ENCODE measurements at places on chromosomes 7 and 10.

- no peak for DNase-seq
These were observed 3.8 kb downstream of the NKX2-3 start for GRCh38 chr10:99536338-99537085.

- peak; percentile 54 for DNase-seq
These were observed 149.5 kb downstream of the ARID5B start for GRCh38 chr10:62050893-62051433.

DNA sequence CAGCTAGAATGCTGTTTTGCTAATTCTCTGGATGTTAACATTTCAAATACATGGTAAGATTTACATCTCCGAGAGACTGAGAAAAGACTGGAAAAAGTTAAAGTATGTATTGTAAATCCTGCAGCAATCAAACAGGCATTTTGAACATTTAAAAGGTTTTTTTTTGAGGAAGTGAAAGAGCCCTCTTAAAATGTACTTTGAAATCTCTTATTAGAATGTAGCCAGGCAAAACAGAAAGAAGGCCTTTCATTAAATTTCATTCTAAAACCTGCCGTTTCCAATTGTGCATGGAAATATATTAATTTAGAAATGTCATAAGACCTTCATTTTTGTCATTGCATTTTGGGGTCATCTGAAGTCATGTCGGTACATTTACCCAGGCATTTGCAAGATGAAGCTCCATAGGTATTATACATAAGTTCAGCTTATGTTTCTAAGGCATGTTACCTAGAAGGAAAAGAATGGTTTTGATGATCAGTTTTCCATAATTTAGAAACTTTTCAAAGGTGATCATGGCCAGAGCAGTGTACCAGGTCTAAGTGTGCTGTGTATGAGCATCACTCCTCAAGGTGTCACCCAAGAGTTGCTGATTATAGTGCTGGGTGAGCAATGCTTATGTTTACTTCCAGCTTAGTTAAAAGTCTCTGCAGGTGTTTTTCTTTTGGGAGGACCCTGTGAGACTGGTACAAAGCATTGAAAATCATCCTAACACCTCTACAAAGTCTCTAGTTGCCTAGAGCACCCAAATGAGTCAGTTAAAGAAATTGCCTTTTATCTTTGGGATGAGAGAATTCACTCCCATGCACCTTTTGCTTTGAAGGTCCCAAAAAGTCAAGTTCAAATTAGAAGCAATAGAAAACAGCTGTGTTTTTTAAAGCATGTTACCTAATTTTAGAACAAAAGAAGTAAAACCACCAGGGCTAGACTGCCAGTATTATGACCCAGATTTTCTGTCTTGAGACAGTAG lies 7.1 kb downstream of the ZNF736 start:
- DNase-seq: no peak

GRCh38 chr10:46227936-46228562 lies 58.7 kb upstream of the ANTXRL start:
- no peak for DNase-seq
